ENCODE measurements at places on chromosomes 13 and 19. TPM values are rescaled to one million over a fixed set of nuclear protein-coding genes. Genes with fewer than 3 reads are reported as not detected.

DNA sequence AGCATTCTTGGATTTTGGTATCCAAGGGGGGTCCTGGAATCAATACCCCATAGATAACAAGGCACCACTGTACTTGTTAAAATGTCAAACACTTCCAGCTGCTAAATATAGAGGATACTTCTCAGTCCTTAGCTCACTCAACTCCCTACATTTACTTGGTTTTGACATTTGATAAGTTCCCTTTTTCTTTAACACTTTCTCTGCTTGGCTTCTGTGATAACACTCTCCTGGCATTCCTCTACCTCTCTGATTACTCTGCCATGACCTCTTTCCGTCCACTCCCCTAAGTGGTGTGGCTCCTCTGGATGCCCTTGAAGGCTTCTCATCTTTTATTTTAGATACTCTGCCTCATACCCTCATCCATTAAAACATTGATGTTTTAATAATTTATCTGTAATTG, 65.2 kb downstream of the MICU2 start:
- DNase-seq, result no peak

GRCh38 chr19:6800991-6801484, 28.5 kb downstream of the VAV1 start:
- DNase-seq, result no peak

DNA sequence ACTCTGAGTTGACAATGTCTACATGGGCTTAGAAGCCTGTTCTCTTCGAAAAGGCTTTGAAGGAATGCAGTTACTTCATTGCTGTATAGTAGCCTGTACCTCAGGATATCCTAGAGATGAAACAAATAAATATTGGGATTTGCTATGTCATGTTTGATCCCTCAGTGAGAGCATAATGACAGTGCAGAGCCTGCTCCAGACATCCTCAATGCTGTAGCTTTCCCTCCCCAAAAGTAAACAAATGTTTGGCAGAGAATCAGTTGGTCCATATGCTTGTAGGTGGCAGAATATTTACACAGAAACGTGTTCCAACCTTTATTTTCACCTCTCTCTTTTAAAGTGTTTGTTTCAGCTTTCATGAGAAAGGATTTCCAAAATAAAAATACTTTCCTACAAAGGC, 515.3 kb upstream of the SGCG start:
- DNase-seq, result no peak

GRCh38 chr19:49890349-49891311, 6.1 kb downstream of the IL4I1 start:
- peak; percentile 85 for DNase-seq

The WDR88 gene
- not detected for polyA plus RNA-seq

The BEST2 gene
- polyA plus RNA-seq, result not detected

The CEACAM20 gene
- polyA plus RNA-seq, result not detected

The ZBTB32 gene
- polyA plus RNA-seq, result 8.5 TPM

The ZNF878 gene
- polyA plus RNA-seq, result not detected

The NCCRP1 gene
- polyA plus RNA-seq, result 0.10 TPM

The CFD gene
- 2.9 TPM for polyA plus RNA-seq

GRCh38 chr19:29492769-29493168, 33.0 kb upstream of the VSTM2B start:
- no peak for DNase-seq

- no peak for DNase-seq
Measured at GRCh38 chr13:100473087-100473486, 115.5 kb downstream of the GGACT start.

The TNFRSF19 gene
- 0.36 TPM for polyA plus RNA-seq

GRCh38 chr13:43946281-43946680, 66.6 kb downstream of the LACC1 start:
- DNase-seq, result no peak

DNA sequence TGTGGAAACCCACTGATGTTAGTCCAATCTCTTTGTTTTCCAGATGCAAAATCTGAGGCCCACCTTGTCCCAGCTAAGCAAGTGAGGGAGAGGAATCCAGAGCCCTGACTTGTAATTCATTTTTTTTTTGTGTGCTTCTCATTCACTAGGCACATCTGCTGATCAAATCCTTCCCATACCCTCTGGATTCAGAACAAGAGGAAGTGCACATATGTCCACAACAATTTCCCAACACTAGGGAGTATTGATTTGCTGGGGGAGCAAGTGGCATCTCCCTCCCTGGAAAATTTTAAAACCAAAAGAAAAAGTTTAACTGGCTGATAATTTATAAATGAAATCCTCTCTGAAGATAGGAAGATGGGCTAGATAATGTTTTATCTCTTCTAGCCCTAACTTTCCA, 94.6 kb upstream of the RFC3 start:
- no peak for DNase-seq

DNA sequence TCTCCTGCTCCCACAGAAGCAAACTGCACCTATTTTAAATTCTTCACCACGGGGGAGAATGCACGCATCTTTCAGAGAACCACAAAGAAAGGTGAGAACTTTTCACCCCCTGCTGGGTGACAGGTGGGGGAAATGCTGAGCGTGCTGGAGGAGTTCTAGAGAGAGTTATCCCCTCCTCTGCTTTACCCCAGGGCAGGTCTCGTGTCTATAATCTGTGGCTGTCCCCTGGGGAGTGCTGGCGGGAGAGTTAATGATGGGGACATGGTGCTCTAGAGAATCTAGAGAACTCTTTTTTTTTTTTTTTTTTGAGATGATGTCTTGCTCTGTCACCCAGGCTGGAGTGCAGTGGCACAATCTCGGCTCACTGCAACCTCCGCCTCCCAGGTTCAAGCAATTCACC, 6.8 kb downstream of the CACNG6 start:
- no peak for DNase-seq

DNA sequence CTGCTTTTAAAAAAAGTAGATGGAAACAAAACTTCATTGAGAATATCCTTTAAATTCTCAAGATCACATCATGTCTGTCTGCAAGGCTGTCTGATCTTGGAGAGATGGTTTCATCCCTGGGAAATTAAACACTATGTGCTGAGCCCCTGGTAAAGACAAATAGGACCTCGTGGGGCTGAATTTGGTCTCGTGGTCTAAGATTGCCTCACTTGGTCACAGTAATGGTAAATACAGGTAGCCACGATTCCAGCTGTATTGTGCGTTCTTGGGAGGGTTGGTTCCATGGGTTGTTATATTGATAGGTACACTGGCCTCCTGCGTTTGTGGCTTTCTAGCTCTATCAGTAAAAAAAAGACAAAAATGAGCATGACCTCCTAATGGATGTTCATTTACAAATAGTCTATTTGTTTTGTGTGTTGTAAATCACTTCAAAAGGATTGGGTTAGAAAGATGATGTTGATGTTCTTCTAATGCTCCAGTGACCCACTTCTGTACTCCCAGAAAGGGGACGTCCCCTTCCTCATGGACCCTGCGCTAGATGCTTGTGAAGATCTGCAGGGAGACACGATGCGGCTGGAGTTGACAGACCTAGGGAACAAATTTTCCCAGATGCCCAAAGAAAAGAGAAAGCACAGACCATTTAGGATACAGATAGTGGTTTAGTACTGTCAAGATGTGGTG, 1.8 kb downstream of the CEBPG start:
- DNase-seq, result no peak

DNA sequence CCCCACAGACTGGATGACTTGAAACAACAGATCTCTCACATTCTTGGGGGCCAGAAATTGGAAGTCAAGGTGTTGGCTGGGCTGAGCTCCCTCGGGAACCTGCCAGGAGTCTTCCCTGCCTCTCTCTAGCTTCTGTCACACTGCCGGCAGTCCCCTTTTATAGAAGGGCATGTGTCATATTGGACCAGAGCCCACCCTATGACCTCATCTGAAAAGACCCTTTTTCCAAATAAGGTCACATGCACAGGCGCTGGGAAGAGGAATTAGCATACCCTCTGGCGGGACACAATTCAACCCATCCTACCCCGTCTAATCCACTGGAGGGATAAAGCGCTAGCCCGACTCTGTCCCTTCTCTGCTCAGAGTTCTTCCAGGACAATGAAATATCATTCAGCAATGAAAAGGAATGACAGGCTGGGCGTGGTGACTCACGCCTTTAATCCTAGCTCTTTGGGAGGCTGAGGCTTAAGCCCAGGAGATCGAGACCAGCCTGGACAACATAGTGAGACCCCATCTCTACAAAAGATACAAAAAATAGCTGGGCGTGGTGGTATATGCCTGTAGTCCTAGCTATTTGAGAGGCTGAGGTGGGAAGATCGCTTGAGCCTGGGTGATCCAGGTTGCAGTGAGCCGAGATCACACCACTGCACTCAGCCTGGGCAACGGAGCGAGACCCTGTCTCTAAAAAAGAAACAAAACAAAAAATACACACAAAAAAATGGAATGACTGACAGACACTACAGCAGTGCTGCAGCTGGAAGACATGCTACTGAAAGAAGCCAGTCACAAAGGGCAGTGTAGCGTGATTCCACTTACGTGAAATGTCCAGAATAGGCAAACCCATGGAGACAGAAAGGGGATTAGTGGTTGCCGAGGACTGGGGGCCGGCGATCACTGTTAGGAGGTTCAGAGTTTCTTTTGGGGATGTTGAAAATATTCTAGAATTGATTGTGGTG, 28.5 kb downstream of the MEIS3 start:
- DNase-seq, result no peak

DNA sequence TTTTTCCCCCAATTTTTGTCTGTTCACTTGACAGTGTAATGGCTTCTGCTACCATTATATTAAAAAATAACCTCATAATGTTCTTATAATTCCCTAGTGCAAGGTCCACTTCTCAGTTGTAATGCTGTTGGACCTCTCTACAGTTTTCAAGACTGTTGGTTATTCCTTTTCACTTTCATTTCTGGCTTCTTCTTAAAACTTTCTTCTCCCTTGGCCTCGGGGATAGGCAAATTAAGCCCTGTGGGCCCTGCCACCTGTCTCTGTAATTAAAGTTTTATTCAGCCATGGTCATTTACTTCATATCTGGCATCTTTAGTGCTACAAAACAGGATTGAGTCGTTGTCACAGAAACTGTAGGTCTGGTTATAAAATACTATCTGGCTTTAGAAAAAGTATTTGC, 313.5 kb downstream of the KLF12 start:
- no peak for DNase-seq

DNA sequence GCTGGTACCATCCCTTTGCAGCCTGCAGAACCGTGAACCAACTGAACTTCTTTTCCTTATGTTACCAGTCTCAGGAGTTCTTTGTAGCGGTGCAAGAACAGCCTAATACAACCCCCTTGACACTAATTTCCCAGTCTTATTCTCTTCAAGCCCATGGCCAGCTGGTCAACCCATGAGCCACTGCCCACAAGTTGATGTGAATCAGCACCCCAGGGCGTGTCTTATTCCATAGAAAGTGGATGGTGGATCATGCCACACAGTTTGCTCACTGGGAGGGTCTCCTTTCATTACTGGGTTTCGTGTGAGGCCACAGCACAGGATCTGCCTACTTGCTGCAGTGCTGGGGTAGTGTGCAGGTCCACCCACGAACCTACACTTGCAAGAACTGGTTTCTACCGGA, 27.0 kb downstream of the TEX29 start:
- DNase-seq, result no peak

DNA sequence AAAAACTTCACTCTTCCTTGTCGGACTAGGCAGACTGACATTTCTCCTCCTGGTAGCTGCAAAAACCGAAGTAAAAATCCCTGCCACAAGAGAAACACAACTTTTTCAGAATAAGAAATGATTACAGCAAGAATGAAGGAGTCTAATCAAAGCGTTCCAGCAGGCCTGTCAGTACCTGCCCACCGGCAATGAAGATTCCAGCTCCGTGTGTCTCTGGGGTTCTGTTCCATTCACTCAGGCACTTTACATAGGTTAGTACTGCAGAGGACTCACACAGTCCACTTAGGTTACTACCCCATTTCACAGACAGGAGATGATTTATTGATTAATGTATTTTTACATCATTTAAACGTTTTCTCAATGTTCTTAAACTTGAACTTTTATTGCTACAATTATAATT, 275.5 kb downstream of the NHLRC3 start:
- DNase-seq, result no peak

The HPN gene
- not detected for polyA plus RNA-seq

DNA sequence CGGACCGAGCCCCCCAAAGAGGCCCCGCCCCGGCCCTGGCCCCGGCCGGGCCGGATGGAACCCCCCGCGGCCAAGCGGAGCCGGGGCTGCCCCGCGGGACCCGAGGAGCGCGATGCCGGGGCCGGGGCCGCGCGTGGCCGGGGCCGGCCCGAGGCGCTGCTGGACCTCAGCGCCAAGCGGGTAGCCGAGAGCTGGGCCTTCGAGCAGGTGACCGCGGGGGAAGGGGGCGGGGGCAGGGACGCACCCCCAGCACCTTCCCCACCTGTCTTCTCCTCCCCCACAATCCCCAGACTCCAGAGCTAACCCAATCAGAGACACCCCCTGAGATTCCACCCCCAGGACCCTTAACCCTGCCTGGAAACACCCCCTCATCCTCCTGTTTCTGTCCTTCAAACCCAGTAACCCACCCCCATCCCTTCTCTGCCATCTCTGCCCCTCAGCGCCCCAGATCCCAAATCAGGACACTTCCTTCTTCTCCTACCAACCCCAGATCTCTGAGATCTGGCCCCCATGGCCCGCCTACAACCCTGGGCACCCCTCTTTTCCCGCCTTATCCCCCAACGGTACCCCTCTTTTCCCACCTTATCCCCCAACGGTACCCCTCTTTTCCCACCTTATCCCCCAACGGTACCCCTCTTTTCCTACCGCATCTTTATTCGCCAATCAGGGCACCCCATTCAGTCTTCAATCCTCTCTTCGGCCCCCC, 505 bp downstream of the ZSWIM4 start:
- no peak for DNase-seq

The AXL gene
- polyA plus RNA-seq, result not detected

The ZNF28 gene
- polyA plus RNA-seq, result 3.6 TPM

GRCh38 chr13:26721251-26722121, 39.1 kb downstream of the GPR12 start:
- DNase-seq, result no peak

The CCDC122 gene
- 1.1 TPM for polyA plus RNA-seq

DNA sequence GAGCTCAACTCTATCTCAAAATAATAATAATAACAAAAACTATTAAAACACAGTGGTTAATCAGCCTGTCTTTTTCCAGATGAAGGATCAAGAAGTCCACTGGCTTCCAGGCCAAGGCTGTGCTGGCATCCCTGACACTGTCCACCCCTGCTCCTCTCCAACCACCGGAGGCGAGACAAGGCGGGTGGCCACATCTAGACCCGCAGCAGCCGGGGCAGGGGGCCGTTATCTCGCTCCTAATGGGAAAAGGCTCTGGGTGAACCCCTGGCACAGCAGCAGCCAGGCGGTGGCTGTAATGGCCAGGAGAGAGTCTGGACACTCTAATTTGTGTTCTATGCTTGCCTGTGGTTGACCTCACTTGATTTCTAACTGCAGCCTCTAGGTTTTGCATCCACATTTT, 158.0 kb upstream of the SOX1 start:
- no peak for DNase-seq

DNA sequence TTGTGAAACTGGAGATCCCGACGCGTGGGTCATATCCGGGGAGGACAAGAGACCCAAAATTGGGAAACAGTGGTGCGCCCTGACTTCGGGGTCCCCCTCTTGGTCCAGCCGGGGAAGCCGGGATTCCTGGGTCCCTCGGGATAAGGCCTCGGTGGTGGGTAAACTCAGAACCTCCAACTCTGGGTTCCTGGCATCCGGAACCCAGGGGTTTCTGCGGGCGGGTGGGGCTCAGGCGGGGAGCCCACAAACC, 688 bp downstream of the ZFP36 start:
- no peak for DNase-seq

The KANK2 gene
- polyA plus RNA-seq, result 0.54 TPM

Data from B cell (primary cell).